ENCODE measurements at places on chromosomes 7 and 10.

GRCh38 chr10:369684-370448 is 234.6 kb downstream of the ZMYND11 start:
- H3K27ac ChIP-seq = no peak overlapping the region
- no peaks in the 10 kb centered on the region for H3K4me1 ChIP-seq
- H3K36me3 ChIP-seq = no peaks in the 10 kb centered on the region
- no peaks in the 10 kb centered on the region for H3K27me3 ChIP-seq
- DNase-seq = no peak
- no peak overlapping the region for H3K4me3 ChIP-seq

GRCh38 chr7:28984631-28985030 is 26.5 kb upstream of the TRIL start:
- H3K4me1 ChIP-seq = no peaks in the 10 kb centered on the region
- no peaks in the 10 kb centered on the region for H3K36me3 ChIP-seq

GRCh38 chr10:81280497-81281479 is 594.2 kb upstream of the NRG3 start:
- no peak for DNase-seq
- H3K4me3 ChIP-seq = no peak overlapping the region
- no peaks in the 10 kb centered on the region for H3K27me3 ChIP-seq
- H3K4me1 ChIP-seq = no peaks in the 10 kb centered on the region
- no peaks in the 10 kb centered on the region for H3K36me3 ChIP-seq

- H3K4me1 ChIP-seq = no peaks in the 10 kb centered on the region
- H3K4me3 ChIP-seq = no peak overlapping the region
- H3K36me3 ChIP-seq = no peaks in the 10 kb centered on the region
- peaks cover 2% of the 10 kb centered on the region for H3K27me3 ChIP-seq
These were observed 44.9 kb upstream of the SHH start for GRCh38 chr7:155857141-155857540.

DNA sequence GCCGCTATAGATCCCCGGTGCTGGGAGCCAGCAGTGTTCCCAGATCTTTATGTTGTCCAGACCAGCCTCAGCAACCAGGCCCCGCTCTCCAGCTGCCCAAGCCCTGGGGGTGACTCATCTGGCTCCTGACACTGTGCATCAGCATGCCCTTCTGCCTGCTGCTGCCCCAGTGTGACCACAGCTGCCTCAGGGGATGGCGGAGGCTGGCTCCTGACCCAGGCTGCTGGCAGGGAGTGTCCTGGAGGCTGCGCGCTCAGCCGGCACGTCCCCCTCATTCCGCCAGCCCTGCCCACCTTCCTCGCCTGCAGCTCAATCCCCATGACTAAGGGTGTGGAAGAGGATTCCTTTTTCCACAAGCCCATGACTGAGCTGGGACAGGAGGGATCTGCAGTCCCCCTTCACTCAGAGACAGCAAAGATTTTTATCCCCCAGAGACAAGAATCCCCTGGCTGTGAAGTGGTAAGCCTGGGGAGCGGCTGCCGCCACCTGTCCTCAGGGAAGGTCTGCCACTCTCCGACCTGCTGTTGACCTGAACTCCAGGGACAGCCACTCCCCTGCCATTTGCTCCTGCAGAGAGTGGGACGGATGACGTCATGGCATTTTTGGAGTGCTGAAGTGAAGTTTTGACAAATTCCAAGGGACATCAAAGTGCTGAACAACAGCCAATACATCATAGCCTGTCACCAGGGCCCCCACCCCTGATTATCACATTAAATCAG is 182.8 kb upstream of the BMPER start:
- no peak overlapping the region for H3K27ac ChIP-seq
- no peaks in the 10 kb centered on the region for H3K27me3 ChIP-seq
- H3K36me3 ChIP-seq = no peaks in the 10 kb centered on the region
- no peak for DNase-seq

DNA sequence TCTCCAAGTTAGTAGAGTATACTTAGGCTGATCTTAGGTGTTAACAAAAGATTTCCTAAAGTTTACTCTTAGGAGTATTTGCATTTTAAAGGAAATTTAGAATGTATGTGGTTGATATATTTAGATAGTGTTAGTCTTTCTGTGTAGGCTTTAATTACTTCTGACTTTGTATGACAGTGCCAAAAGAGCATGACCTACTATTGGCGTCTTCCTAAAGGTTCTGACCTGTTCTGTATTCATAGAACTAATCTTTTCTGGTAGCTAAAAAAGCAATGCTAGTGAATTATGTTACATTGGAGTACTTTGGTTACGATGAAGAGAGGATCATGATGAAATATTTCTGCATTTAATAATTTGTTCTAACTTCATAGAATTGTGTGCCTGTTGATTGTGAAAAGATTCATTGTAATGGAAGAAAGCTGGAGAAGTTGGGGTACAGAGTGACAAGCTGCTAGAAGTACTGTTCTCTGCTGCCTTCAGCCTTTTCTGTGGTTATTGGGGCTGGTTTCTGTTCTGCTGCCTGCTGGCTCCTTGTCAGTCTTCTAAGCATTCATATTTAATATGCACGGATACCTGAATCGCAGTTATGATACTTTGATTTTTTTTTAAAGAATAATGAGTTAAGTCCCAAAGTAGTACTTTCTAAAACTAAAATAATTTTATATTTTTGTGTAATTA is 13.2 kb downstream of the WAC start:
- peaks cover 67% of the 10 kb centered on the region for H3K36me3 ChIP-seq
- no peak overlapping the region for H3K4me3 ChIP-seq
- H3K27me3 ChIP-seq = no peaks in the 10 kb centered on the region
- DNase-seq = no peak
- peak overlapping the region; percentile 42 for H3K27ac ChIP-seq

DNA sequence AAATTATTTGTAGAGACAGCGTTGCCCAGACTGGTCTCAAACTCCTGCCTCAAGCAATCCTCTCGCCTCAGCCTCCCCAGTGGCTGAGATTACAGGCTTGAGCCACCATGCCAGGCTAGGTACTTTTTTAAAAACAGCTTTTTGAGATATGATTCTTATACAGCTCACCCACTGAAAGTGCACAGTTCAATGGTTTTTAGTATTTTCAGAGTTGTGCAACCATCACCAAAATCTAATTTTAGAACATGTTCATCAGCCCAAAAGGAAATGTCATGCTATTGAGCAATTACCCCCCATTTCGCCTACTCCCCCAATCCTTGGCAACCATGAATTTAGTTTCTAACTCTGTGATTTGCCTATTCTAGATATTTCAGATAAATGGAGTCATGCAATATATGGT is 73.7 kb downstream of the EVX1 start:
- H3K27me3 ChIP-seq = peaks cover 18% of the 10 kb centered on the region
- no peaks in the 10 kb centered on the region for H3K4me1 ChIP-seq
- no peak overlapping the region for H3K4me3 ChIP-seq
- no peak overlapping the region for H3K27ac ChIP-seq
- no peaks in the 10 kb centered on the region for H3K36me3 ChIP-seq

GRCh38 chr7:156795415-156795814 is 97.6 kb downstream of the LMBR1 start:
- H3K4me3 ChIP-seq = no peak overlapping the region
- H3K27ac ChIP-seq = no peak overlapping the region
- no peaks in the 10 kb centered on the region for H3K27me3 ChIP-seq
- no peak for DNase-seq
- peaks cover 5% of the 10 kb centered on the region for H3K4me1 ChIP-seq

Measured in activated T-helper 2 cell treated with anti-CD3 and anti-CD28 coated beads, Interferon-gamma antibody, Interleukin-2, Interleukin-4, amounts not matched to agents 10 μg/mL and 5 μg/mL and 100 μg/mL, durations not matched to agents 14 hours and 24 hours and 36 hours (primary cell).